ENCODE measurements at places on chromosomes 5 and 9. TPM values are rescaled to one million over a fixed set of nuclear protein-coding genes. Genes with fewer than 3 reads are reported as not detected.

DNA sequence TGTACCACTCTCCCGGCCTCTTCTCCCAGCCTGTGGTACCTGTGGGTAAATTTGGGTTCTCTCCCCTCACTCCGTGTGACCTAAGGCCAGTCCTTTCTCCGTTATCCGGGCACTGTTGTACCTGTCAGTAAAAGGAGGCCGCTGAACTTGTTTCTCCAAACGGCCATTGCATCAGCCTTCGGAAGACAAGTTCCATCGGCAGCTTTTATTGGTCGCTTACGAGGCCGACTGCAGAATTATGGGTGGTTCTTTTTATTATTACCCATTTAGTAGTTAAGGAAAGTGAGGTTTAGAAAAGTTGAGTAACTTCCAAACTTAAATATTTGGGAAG is 558 bp downstream of the GRPEL2 start:
- H3K4me1 ChIP-seq = peaks cover 2% of the 10 kb centered on the region
- H3K4me3 ChIP-seq = peak overlapping the region; percentile 75
- H3K27ac ChIP-seq = peak overlapping the region; percentile 65

- H3K4me3 ChIP-seq = no peak overlapping the region
- DNase-seq = no peak
- no peak overlapping the region for H3K27ac ChIP-seq
- no peaks in the 10 kb centered on the region for H3K36me3 ChIP-seq
- H3K27me3 ChIP-seq = no peaks in the 10 kb centered on the region
Measured at GRCh38 chr9:112530751-112531205, 44.2 kb downstream of the KIAA1958 start.

TEX48 gene
- not detected for total RNA-seq

DNA sequence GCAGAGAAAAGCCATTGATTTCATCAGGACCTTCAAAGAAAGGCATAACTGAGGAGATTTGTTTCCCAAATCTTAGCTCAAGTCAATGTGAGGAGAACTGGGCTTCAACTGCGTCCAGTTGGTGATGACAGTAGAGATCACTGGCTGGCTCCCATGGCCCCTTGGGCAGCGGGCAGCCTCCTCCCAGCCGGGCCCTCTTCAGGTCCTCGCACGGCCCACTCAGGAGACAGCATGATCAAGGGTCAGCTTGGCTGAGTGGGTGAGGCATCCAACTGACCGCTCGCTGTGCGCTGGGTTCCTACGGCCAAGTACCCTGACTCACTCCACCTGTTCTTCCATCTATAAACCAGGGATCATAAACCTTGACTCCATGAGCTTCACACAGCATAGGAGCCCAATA is 274.0 kb downstream of the NSG2 start:
- H3K27me3 ChIP-seq = peaks cover 18% of the 10 kb centered on the region
- no peaks in the 10 kb centered on the region for H3K4me1 ChIP-seq
- H3K36me3 ChIP-seq = no peaks in the 10 kb centered on the region
- no peak overlapping the region for H3K4me3 ChIP-seq
- DNase-seq = no peak
- H3K27ac ChIP-seq = no peak overlapping the region

C8G gene
- not detected for total RNA-seq

DNA sequence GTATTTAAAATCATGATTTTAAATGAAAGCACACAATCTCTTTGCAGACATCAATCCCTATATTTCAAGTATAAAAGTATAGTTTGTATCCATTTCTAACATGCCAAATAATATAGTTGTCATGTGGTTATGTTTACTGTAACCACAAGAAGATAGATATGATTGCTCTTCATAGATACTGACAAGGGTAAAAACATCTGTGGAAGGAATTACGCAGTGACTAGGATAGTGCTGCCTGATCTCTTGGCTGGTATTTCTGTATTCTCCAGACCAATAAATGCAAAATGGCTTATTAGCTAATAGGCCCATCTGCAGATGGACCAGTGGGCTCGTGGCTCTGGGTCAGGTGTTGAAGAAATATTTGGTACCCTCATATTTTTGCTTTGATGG is 34.9 kb upstream of the FBN2 start:
- no peaks in the 10 kb centered on the region for H3K36me3 ChIP-seq
- no peaks in the 10 kb centered on the region for H3K27me3 ChIP-seq
- peaks cover 12% of the 10 kb centered on the region for H3K4me1 ChIP-seq
- no peak overlapping the region for H3K4me3 ChIP-seq

SLF1 gene
- total RNA-seq = 7.5 TPM

DDX4 gene
- not detected for total RNA-seq

DNA sequence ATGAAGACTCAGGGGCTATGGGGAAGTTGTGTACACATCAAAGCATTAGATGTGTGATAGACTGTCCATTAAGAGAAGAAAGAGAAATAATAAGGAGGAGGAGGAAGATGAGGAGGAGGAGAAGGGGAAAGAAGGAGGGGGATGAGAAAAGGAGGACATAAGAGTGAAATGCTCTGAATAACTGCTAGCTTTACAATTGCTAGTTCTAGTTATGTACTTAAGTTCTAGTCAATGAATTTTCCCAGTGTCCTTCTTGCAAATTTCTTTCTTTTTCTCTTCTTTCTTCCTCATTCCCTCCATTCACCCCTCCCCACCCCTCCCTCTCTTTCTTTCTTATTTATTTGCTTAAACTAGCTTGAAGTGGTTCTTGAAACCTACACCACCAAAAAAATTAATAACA is 534.9 kb upstream of the GRAMD2B start:
- H3K27ac ChIP-seq = no peak overlapping the region
- no peak for DNase-seq
- no peaks in the 10 kb centered on the region for H3K36me3 ChIP-seq
- no peaks in the 10 kb centered on the region for H3K27me3 ChIP-seq

DNA sequence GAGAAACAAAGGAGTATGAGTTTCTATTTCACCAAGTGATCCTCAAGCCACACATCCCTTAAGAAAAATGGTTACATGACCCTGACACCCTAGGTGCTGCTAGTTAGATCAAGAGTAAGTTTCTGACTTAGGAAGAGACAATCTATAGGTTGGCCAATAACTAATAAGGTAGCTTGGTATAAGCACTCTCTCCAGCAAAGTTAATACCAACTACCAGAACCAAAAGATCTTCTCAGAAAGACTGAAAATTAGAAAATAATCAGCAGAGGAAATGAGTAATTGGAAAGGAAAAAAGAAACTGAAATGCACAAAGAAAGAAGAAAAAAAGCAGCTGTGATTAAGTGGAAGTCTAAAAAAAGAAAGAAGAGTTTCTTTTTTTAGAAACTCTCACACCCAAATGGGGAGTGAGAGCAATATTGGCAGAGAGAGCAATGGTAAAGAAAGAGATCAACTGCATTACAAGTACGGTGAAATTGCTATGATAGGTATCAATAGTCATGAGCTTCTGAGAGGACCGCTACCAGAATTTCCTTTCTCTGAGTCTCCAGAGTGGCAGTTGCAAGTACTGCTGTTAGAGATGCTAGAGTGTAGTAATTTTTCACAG is 195.5 kb downstream of the TMEM167A start:
- DNase-seq = no peak
- no peaks in the 10 kb centered on the region for H3K4me1 ChIP-seq
- no peaks in the 10 kb centered on the region for H3K36me3 ChIP-seq
- no peaks in the 10 kb centered on the region for H3K27me3 ChIP-seq
- no peak overlapping the region for H3K27ac ChIP-seq

DNA sequence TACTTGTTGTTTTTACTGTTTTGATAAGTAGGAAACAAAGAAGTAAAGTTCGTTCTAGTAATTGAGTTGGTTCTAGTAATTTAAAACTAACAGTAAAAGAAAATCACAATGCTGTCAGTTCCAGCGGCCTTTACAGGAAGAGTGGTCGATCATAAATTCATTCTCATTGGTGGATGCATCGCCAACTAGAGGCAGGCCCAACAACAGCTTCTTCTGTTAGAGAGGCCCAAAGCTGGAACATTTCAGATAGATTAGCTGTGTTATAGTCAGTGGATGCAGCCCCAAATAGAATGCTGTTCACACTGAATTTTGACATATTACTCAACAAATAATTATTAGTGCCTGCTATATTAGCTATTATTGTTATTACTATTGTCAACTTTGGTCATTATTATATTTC is 80.8 kb downstream of the ARRDC3 start:
- no peak overlapping the region for H3K27ac ChIP-seq
- no peaks in the 10 kb centered on the region for H3K27me3 ChIP-seq
- H3K36me3 ChIP-seq = no peaks in the 10 kb centered on the region
- H3K4me3 ChIP-seq = no peak overlapping the region
- no peaks in the 10 kb centered on the region for H3K4me1 ChIP-seq

ARHGEF39 gene
- 2.5 TPM for total RNA-seq

DNA sequence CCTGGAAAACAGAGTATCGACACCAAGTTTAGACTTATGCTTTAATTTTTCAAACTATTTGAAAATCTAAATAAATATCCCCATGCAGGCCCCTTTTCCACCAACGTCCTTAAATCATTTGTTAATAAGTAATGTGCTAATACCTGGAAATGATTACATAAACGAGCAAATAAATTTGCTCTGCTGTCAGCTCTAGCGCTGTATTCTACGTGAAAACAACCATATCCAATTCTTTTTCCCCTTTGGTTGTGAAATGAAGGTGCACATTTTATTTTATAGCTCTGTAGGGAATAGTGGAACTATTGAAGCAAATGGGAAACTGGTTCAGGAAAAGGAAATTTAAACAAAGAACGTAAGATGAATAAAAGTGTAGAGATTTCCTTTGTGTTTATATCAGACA is 137.7 kb upstream of the ZNF608 start:
- DNase-seq = no peak
- H3K4me3 ChIP-seq = no peak overlapping the region
- H3K4me1 ChIP-seq = peaks cover 2% of the 10 kb centered on the region
- H3K36me3 ChIP-seq = no peaks in the 10 kb centered on the region
- H3K27me3 ChIP-seq = no peaks in the 10 kb centered on the region

- no peaks in the 10 kb centered on the region for H3K4me1 ChIP-seq
- H3K27me3 ChIP-seq = no peaks in the 10 kb centered on the region
- no peak overlapping the region for H3K4me3 ChIP-seq
- DNase-seq = no peak
- H3K36me3 ChIP-seq = no peaks in the 10 kb centered on the region
- H3K27ac ChIP-seq = no peak overlapping the region
Measured at GRCh38 chr5:2265341-2265740, 382.6 kb upstream of the IRX4 start.

AJM1 gene
- 0.18 TPM for total RNA-seq

DNA sequence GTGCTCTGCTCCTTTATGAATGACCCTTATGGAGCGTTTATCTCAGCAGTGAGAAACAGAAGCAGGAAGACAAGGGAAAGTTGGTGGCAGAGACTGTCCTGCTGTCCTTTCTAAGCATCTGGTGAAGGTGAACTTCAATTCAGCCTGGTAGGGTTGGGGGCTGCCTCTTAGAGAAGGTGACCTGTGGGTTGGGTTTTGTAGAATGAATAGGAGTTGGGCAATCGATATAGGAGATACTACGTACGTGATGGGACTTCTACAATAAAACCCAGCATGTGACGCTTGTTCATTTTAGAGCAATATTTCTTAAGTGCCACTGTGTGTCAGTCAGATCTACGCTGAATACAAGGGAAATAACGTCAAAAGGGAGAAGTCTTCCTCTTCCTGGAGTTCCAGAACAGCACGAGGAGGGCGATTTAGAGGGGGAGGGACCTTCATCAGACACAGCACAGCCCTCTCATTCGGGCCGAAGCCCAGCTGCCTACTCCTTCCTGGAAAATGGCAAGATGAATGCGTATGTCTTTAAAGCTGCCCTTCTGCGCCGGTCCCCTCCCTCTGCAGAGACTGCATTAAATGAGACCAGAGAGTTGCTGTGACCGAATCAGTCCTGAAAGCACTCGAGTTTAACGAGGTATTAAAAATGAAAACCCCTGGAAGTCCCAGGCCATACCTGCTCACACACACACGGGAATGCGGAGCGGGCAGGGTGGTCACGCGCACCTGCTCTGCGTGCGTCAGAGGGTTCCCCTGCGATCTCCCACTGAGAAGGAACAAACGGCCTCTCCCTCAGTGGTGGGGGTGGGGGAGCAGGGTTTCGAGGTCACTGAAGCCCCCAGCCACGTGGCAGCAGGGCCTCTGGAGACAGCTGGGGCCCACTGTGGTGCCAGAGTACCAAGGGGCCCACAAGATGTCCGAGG is 85.3 kb upstream of the SARDH start:
- H3K4me1 ChIP-seq = peaks cover 14% of the 10 kb centered on the region
- H3K27me3 ChIP-seq = no peaks in the 10 kb centered on the region
- no peaks in the 10 kb centered on the region for H3K36me3 ChIP-seq
- DNase-seq = no peak
- H3K4me3 ChIP-seq = no peak overlapping the region

DNA sequence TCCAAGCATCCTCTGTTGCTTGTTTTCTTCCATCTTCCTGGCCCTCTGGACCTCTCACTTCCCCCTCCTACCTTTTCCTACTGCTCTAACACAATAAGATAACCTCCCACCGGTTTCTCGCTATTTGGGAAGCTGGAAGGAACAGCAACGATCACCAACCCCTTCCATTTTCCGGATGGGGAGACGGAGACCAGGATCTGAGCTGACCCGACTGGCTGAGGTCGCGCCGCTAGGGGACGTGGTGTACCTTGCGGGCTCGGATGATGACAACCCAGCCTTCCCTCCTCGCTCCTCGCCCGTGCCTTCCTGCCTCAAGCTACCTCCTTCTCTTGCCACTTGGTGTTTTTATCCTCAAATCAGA is 1.9 kb downstream of the LPAR1 start:
- H3K36me3 ChIP-seq = peaks cover 4% of the 10 kb centered on the region
- DNase-seq = peak; percentile 68

GRCh38 chr5:91541696-91542095 is 158.6 kb upstream of the ARRDC3 start:
- DNase-seq = peak; percentile 16
- no peaks in the 10 kb centered on the region for H3K36me3 ChIP-seq
- H3K27ac ChIP-seq = no peak overlapping the region
- no peaks in the 10 kb centered on the region for H3K4me1 ChIP-seq
- no peaks in the 10 kb centered on the region for H3K27me3 ChIP-seq

CCDC183 gene
- not detected for total RNA-seq

DNA sequence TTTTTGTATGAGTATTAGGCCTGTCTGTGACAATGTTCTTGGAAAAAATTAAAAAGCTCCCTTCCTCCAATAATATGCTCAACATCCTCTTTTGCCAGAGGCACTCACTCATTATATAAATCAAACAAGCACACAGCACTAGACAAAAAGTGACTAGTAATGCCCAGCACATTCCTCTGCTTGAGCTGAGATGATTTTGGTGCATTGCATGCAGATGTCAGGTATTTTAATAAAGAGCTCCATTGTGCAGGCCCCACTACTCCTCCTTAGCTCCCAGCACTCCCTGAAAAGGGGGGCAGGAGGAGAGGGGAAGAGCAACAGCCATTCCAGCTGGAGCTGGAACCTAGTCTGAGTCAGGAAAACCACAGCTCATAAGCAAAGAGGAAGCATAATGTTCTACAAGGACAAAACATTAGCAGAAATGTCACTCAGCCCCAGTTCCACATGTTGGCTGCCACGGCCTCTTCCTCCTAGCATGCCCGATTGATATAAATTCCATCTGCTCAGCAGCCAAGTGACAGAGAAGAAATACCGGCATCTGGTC is 348.5 kb downstream of the BNC2 start:
- DNase-seq = peak; percentile 94
- H3K36me3 ChIP-seq = no peaks in the 10 kb centered on the region
- H3K4me1 ChIP-seq = peaks cover 13% of the 10 kb centered on the region
- H3K27ac ChIP-seq = peak overlapping the region; percentile 90

- no peak overlapping the region for H3K4me3 ChIP-seq
- no peak for DNase-seq
- H3K27ac ChIP-seq = no peak overlapping the region
- no peaks in the 10 kb centered on the region for H3K36me3 ChIP-seq
- no peaks in the 10 kb centered on the region for H3K4me1 ChIP-seq
- no peaks in the 10 kb centered on the region for H3K27me3 ChIP-seq
Measured at GRCh38 chr5:18276939-18277338, 642.7 kb downstream of the TAF11L14 start.

TAF11L9 gene
- not detected for total RNA-seq

GRCh38 chr9:94449486-94449885 is 105.4 kb upstream of the PCAT7 start:
- no peak overlapping the region for H3K4me3 ChIP-seq
- H3K4me1 ChIP-seq = no peaks in the 10 kb centered on the region
- H3K36me3 ChIP-seq = peaks cover 12% of the 10 kb centered on the region
- no peak overlapping the region for H3K27ac ChIP-seq

EQTN gene
- not detected for total RNA-seq
